ENCODE measurements at places on chromosomes 4 and X.

GRCh38 chr4:165209796-165210195 is 2.4 kb downstream of the KLHL2 start:
- peaks cover 19% of the 10 kb centered on the region for H3K4me1 ChIP-seq
- H3K36me3 ChIP-seq: no peaks in the 10 kb centered on the region
- H3K4me3 ChIP-seq: no peak overlapping the region
- no peak for DNase-seq

DNA sequence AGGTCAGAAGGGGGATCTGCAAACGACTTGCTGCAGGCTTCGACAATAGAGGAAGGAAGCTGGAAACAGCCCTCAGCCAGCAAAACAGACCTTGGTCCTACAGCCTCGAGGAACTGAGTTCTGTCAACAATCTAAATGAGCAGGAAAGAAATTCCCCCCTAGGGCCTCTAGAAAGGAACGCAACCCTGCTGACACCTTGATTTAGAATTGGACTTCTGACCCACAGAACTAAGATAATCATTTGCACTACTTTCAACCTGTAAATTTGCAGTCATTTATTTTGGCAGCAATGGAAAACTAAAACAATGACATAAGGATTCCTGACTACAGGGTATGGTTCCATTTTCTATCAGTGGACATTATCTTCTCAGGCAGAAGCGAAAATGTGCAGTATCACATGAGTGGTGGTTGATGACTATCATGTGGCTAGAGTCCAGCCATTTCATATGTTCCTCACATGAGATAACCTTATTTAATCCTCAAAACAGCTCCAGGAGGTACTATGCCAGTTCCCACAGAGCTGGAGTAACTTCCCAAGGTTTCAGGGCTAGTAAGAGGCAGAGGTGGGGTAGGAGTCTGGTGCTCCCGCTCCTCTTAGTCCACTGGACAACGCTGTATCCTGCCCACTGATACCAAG is 61.6 kb downstream of the SAT1 start:
- H3K4me1 ChIP-seq: peaks cover 6% of the 10 kb centered on the region
- DNase-seq: no peak
- H3K27me3 ChIP-seq: no peaks in the 10 kb centered on the region
- peak overlapping the region; percentile 57 for H3K27ac ChIP-seq

DNA sequence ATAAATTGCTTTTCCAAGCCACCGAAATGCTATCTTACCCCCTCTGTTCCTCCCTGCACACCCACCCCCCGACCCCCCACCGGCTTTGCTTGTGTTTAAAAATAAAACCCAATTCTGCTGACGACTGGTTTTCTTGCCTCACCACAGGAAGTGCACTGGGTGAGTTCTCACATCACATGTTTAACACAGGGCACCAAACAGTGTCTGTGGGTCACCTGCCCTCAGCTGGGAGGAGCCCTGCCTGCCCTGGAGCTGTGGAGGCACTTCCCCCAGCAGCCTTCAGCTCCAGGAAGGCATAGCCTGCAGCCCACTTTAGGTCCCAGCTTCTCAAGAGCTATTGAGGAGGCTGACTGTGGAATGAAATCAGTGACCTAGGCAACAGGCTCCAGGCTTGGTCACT is 8.8 kb downstream of the TMEM255A start:
- H3K27me3 ChIP-seq: peaks cover 11% of the 10 kb centered on the region
- H3K36me3 ChIP-seq: no peaks in the 10 kb centered on the region
- H3K4me3 ChIP-seq: no peak overlapping the region
- no peak for DNase-seq

GRCh38 chr4:53651156-53651735 is 60.0 kb upstream of the LNX1 start:
- no peaks in the 10 kb centered on the region for H3K36me3 ChIP-seq
- H3K4me3 ChIP-seq: no peak overlapping the region
- H3K4me1 ChIP-seq: peaks cover 3% of the 10 kb centered on the region

DNA sequence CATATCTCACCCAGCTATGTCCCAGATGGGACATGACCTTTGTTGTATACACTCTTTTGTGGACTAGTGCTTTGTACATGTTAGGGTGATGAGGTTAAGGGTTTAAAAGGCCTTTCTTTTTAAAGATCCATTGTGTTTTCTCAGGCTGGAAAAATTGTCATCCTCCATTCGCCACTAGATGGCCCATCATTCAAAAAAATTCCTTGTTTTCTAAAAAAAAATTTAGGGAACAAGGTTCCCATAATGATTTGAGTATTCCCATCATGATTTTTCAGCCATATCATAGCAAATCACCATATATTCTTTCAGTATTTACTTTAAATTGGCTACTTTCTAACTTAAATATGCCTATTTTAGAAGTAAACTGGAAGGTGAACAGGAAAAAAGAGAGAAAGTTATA is 91.9 kb upstream of the TMEM164 start:
- H3K27ac ChIP-seq: no peak overlapping the region
- no peaks in the 10 kb centered on the region for H3K4me1 ChIP-seq
- no peaks in the 10 kb centered on the region for H3K36me3 ChIP-seq
- H3K4me3 ChIP-seq: no peak overlapping the region

GRCh38 chr4:159778298-159778697 is 675.4 kb downstream of the RAPGEF2 start:
- no peak overlapping the region for H3K27ac ChIP-seq
- no peak for DNase-seq
- H3K27me3 ChIP-seq: no peaks in the 10 kb centered on the region
- H3K4me3 ChIP-seq: no peak overlapping the region
- no peaks in the 10 kb centered on the region for H3K4me1 ChIP-seq

DNA sequence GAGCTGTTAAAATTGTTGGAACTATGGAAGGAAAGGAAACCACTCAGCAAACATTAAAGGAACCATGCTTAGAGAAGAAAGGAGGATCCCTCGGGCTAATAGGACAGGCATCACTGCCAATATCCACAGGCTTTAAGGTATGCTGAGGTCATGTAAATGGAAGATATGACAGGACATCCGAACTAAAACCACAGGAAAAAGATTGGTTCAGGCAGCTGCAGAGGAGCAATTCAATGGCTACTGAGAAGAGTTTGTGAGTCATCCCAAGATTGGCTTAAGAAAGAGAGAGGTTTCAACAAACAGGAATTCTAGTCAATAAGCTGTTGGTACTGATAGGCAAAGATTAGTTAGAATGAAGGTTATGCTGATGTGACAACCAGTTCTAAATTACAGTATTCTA is 106.4 kb upstream of the FAM241A start:
- H3K27ac ChIP-seq: no peak overlapping the region
- H3K27me3 ChIP-seq: no peaks in the 10 kb centered on the region
- H3K4me3 ChIP-seq: no peak overlapping the region
- DNase-seq: no peak
- no peaks in the 10 kb centered on the region for H3K36me3 ChIP-seq

GRCh38 chrX:24846550-24847150 is 152.9 kb downstream of the POLA1 start:
- no peaks in the 10 kb centered on the region for H3K36me3 ChIP-seq
- DNase-seq: no peak
- H3K4me3 ChIP-seq: no peak overlapping the region
- H3K27ac ChIP-seq: no peak overlapping the region
- H3K4me1 ChIP-seq: no peaks in the 10 kb centered on the region

DNA sequence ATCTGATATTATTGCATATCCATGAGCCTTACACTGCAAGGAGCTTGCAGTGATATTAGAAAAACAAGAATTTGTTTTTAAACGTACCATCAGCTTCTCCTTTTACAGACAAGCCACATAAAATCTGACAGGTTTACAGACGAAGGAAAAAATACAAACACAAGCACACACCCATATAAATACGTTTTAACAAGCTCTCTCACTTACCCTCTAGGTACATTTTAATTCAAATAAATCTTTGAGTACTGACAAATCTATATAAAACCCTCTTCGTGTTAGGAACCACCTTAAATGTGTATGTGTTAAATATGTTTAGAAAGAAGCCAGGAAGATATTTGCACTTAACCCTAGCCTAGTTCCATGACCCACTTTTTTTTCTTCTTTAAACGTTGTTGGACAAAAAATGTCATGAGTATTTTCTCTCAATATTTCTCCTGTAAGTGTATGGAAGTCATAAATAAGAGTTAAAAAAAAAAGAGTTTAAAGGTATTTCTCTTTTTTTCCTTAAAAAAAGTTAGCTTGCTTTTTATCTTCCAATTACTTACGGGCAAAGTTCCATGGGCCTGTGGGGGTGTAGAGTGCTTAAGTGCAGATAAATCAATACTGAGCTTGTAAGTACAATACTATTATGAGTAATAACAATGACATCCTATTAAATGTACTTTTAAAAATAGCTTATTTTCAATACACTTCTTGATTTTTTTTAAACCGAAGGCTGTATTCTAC is 1.5 kb downstream of the ARAP2 start:
- H3K27me3 ChIP-seq: peaks cover 2% of the 10 kb centered on the region
- H3K4me3 ChIP-seq: peak overlapping the region; percentile 70
- no peak for DNase-seq
- no peaks in the 10 kb centered on the region for H3K36me3 ChIP-seq
- H3K27ac ChIP-seq: peak overlapping the region; percentile 82

Data from spinal cord (tissue), 10 donors.